Natural killer cell treated with Interleukin-12 subunit alpha and Interleukin-12 subunit beta and Interleukin-15 and Interleukin-18, amount 100 ng/mL, for 72 hours (primary cell): ENCODE measurements at places on chromosomes 2 and 18. TPM values are rescaled to one million over a fixed set of nuclear protein-coding genes. Genes with fewer than 3 reads are reported as not detected.
A peak's percentile ranks its signal among the peaks of the same experiment; 100 is the strongest.

Gene LRRTM1
- not detected for total RNA-seq

DNA sequence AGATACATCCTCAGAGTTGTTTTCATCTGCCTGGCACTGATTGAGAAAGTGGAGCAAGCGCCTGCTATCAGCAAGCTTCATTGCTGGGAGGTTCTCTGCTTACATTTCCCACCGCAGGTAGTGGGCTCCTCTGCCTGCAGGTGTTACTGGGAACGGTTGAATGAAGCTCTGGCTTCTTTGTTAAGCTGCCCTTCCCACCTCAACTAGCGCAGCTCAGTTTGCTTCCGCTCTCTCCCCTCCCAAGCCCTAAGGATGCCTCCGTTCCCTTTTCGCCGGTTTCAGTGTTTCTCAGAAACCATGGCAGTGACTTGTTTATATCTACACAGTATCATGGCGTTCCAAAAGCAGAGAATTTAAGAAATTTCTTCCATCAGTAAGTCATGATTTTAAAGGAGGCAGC, 72.2 kb upstream of the B3GNT7 start:
- no peak for DNase-seq
- H3K27ac ChIP-seq, result no peak overlapping the region
- H3K36me3 ChIP-seq, result peaks cover 1% of the 10 kb centered on the region

DNA sequence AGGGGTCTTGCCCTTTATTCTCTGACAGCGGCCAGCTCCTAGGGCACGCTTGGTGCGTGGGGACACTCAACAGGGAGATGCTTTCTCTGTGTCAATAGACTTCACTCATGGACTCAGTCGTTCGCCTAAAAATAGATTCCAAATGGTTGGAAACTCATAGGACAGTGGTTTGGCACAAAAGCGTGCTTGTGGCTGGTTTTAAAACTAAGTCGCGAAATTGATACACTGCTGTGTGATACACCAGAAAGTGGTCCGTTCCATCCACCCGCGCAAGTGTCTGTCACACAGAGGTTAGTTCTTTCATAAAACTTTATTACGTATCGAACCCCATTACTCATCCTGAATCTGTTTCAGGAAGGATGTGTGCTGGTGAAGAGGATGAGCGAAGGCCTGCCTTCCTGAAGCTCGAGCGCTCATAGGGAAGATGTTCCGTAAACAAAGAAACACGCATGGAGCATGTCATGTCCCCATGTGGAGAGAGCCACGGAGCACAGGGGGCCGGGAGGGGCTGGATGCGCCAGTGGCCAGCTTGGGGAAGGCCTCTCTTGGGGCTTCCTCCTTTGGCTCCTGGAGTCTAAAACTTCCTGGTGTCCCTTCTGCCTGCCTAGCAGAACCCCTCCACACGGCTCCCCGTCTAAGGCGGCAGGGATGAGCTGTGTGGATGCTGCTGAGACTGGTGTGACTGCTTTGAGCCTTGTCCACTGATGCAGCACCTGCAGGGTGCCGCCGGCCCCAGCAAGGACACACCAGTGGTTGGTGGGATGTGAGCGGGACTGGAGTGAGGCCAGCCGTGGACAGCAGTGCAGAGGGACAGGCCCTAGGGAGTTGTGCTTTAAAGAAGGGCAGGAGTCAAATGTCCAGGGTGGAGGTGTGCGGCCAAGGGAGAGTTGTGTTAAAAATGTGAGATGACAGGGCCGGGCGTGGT, 207.2 kb downstream of the GBX2 start:
- peak; percentile 13 for DNase-seq
- H3K4me1 ChIP-seq, result no peaks in the 10 kb centered on the region
- no peak overlapping the region for H3K27ac ChIP-seq
- no peaks in the 10 kb centered on the region for H3K36me3 ChIP-seq

GRCh38 chr2:75527676-75528075, 33.1 kb downstream of the EVA1A start:
- H3K4me3 ChIP-seq, result no peak overlapping the region
- H3K4me1 ChIP-seq, result no peaks in the 10 kb centered on the region
- H3K27ac ChIP-seq, result no peak overlapping the region
- H3K27me3 ChIP-seq, result peaks cover 20% of the 10 kb centered on the region

- H3K36me3 ChIP-seq, result no peaks in the 10 kb centered on the region
- no peak overlapping the region for H3K4me3 ChIP-seq
- peaks cover 4% of the 10 kb centered on the region for H3K27me3 ChIP-seq
Measured at GRCh38 chr2:145221032-145221431, 701.1 kb upstream of the ZEB2 start.

Gene GPR45
- total RNA-seq, result not detected

DNA sequence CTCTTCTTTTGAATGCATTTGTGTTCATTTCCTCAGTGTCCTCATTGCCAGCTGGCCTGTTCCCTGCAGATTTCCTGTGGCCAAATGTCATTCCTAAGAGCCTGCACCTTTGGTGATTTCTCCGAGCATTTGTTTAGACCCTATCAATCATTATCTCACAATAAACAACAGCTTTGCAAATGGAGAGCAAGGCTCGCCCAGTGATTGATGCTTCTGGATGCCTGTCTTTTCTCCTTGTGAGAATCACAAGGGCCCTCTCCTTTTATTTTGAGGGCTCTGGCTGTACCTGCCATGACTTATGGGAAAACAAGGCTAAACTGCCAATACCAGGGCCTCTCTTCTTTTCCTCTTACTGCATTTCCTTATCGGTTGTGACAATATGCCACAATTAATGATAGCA, 1454.4 kb upstream of the CELF4 start:
- no peaks in the 10 kb centered on the region for H3K4me1 ChIP-seq
- H3K27ac ChIP-seq, result no peak overlapping the region
- no peak overlapping the region for H3K4me3 ChIP-seq
- no peaks in the 10 kb centered on the region for H3K36me3 ChIP-seq
- no peak for DNase-seq

Gene TEX44
- total RNA-seq, result not detected

Gene TDRD15
- total RNA-seq, result 0.14 TPM

Gene SEMA4C
- 17.0 TPM for total RNA-seq

Gene MAPK4
- total RNA-seq, result not detected

Gene SLC4A1AP
- 33.3 TPM for total RNA-seq

- no peak for DNase-seq
- H3K27ac ChIP-seq, result no peak overlapping the region
- H3K4me3 ChIP-seq, result no peak overlapping the region
- no peaks in the 10 kb centered on the region for H3K27me3 ChIP-seq
- H3K4me1 ChIP-seq, result no peaks in the 10 kb centered on the region
Measured at GRCh38 chr2:76599732-76600368, 889.1 kb upstream of the GCFC2 start.

DNA sequence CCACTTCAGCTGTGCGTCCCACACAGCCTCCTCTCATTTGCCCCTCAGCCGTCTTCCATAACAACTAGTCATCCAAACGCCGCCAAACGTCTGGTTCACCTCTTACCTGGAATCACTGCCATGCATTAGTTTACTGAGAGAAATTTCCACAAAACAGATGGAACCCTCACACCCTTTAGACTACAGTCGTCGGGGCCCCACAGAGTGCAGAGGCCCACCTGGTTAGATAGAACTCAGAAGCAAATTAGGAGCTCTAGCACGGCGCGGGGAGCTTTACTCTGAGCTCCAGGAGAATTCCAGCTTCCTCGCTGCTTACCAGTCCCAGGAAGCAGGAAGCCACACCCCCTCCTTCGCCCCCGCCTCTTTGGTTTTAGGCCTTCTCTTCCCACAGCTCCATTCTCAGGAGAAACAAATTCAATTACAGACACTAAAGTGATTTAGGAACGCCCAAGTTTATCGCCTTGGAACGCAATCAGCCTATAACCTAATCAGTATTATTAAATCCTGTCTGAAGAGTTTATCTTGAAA, 9.4 kb downstream of the RNU2-63P start:
- no peak overlapping the region for H3K27ac ChIP-seq
- no peaks in the 10 kb centered on the region for H3K36me3 ChIP-seq
- no peaks in the 10 kb centered on the region for H3K4me1 ChIP-seq
- DNase-seq, result no peak
- no peaks in the 10 kb centered on the region for H3K27me3 ChIP-seq
- H3K4me3 ChIP-seq, result no peak overlapping the region

Gene C2orf15
- total RNA-seq, result not detected

GRCh38 chr2:16974688-16975087, 309.1 kb upstream of the CYRIA start:
- no peak overlapping the region for H3K27ac ChIP-seq
- no peaks in the 10 kb centered on the region for H3K36me3 ChIP-seq
- no peaks in the 10 kb centered on the region for H3K27me3 ChIP-seq
- H3K4me3 ChIP-seq, result no peak overlapping the region
- no peak for DNase-seq
- H3K4me1 ChIP-seq, result no peaks in the 10 kb centered on the region

Gene C2orf81
- total RNA-seq, result 2.2 TPM

- no peak overlapping the region for H3K27ac ChIP-seq
- no peak for DNase-seq
- H3K4me1 ChIP-seq, result no peaks in the 10 kb centered on the region
- no peak overlapping the region for H3K4me3 ChIP-seq
- no peaks in the 10 kb centered on the region for H3K36me3 ChIP-seq
Measured at GRCh38 chr2:223815186-223815883, 22.0 kb downstream of the AP1S3 start.

GRCh38 chr2:6630209-6630608, 235.5 kb downstream of the CMPK2 start:
- no peak overlapping the region for H3K27ac ChIP-seq
- H3K4me1 ChIP-seq, result no peaks in the 10 kb centered on the region
- DNase-seq, result no peak
- no peaks in the 10 kb centered on the region for H3K36me3 ChIP-seq

DNA sequence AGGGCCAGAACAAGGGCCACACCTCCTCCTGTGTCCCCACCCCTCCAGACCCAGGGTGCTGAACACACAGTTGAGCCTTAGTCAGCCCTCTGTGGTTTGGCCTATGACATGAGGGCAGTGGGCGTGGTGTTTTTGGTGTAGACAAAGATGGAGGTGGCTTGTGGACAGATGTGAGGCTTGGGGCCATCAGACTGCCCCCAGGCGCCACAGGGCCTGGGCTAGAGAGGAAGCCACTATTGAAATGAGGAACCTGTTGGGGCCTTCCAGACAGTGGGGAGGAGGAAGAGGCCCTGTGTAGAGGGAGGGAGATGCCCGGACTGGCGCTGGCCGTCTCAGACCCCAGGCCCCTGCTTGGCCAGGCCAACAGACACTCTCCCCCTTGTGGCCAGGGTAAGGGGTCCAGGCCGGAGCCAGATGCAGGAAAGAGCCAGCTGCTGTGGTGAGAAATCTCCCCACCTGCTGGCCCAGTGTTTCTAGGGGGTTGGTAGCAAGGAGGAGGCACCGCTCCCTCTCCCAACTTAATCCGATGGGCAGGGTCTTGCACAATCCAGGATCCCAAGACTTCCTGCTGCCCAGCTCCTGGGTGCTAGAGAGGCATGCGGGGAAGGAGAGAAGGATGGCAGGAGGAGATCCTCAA, 53.8 kb downstream of the SMAD7 start:
- H3K27ac ChIP-seq, result peak overlapping the region; percentile 84
- H3K4me3 ChIP-seq, result peak overlapping the region; percentile 23
- peak; percentile 79 for DNase-seq
- peaks cover 30% of the 10 kb centered on the region for H3K4me1 ChIP-seq

Gene MC2R
- not detected for total RNA-seq

- DNase-seq, result no peak
- H3K36me3 ChIP-seq, result no peaks in the 10 kb centered on the region
- H3K27ac ChIP-seq, result no peak overlapping the region
- no peak overlapping the region for H3K4me3 ChIP-seq
- H3K27me3 ChIP-seq, result no peaks in the 10 kb centered on the region
Measured at GRCh38 chr18:4593459-4593858, 138.4 kb upstream of the DLGAP1 start.

GRCh38 chr2:16671760-16672159, 6.1 kb upstream of the CYRIA start:
- no peak overlapping the region for H3K27ac ChIP-seq
- no peak for DNase-seq
- no peaks in the 10 kb centered on the region for H3K36me3 ChIP-seq
- H3K4me3 ChIP-seq, result no peak overlapping the region
- H3K4me1 ChIP-seq, result peaks cover under 1% of the 10 kb centered on the region
- H3K27me3 ChIP-seq, result no peaks in the 10 kb centered on the region

GRCh38 chr18:48948112-48949049, 2.4 kb downstream of the SMAD7 start:
- no peaks in the 10 kb centered on the region for H3K27me3 ChIP-seq
- peaks cover 28% of the 10 kb centered on the region for H3K36me3 ChIP-seq

DNA sequence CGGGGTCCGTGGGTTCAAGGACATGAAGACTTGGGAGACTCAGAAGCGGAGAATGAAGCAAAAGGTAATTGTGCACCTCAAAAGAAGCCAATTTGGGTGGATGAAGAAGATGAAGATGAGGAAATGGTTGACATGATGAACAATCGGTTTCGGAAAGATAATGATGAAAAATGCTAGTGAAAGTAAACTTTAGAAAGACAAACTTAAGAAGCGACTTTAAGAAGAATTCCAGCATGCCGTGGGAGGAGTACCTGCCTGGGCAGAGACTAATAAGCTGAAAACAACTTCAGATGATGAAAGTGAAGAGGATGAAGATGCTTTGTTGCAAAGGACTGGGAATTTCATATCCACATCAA, 43.5 kb downstream of the PSTPIP2 start:
- no peak for DNase-seq
- peak overlapping the region; percentile 83 for H3K27ac ChIP-seq
- H3K36me3 ChIP-seq, result peaks cover 6% of the 10 kb centered on the region
- no peaks in the 10 kb centered on the region for H3K27me3 ChIP-seq
- H3K4me1 ChIP-seq, result peaks cover 10% of the 10 kb centered on the region

- DNase-seq, result no peak
- H3K4me3 ChIP-seq, result no peak overlapping the region
- no peaks in the 10 kb centered on the region for H3K4me1 ChIP-seq
- peaks cover 31% of the 10 kb centered on the region for H3K36me3 ChIP-seq
Measured at GRCh38 chr18:36798738-36799473, 29.9 kb downstream of the TPGS2 start.

Gene SIX3
- not detected for total RNA-seq

Gene ANKRD62
- total RNA-seq, result not detected

GRCh38 chr2:38602136-38602731, 494 bp downstream of the HNRNPLL start:
- DNase-seq, result no peak
- H3K27ac ChIP-seq, result peak overlapping the region; percentile 72
- peaks cover 26% of the 10 kb centered on the region for H3K4me1 ChIP-seq
- H3K27me3 ChIP-seq, result no peaks in the 10 kb centered on the region

- H3K27ac ChIP-seq, result no peak overlapping the region
- peaks cover 25% of the 10 kb centered on the region for H3K27me3 ChIP-seq
- no peaks in the 10 kb centered on the region for H3K36me3 ChIP-seq
- H3K4me3 ChIP-seq, result no peak overlapping the region
Measured at GRCh38 chr18:48193521-48194492, 215.4 kb downstream of the ZBTB7C start.

DNA sequence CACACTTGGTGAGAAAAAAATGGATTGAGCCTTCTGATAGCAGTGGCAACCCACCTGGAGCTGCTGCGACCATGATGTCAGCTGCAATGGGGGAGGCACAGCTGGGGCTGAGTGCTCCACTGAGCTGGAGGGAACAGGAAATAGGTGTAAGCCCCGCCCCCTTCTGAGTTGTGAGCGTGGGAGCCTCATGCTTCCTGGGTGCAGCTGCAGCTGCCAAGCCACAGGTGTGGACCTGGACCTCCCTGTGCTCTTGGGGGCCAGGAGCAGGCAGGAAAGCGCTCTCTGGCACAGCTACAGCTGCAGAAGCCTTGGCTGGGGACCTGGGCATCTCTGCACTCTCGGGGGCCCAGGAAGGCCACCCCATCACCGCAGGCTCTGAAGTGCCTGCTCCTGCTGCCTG, 970.6 kb downstream of the DCDC2C start:
- peaks cover 5% of the 10 kb centered on the region for H3K36me3 ChIP-seq
- no peaks in the 10 kb centered on the region for H3K27me3 ChIP-seq
- DNase-seq, result no peak
- no peak overlapping the region for H3K27ac ChIP-seq
- no peaks in the 10 kb centered on the region for H3K4me1 ChIP-seq
- H3K4me3 ChIP-seq, result no peak overlapping the region

- H3K4me3 ChIP-seq, result no peak overlapping the region
- no peak overlapping the region for H3K27ac ChIP-seq
- no peaks in the 10 kb centered on the region for H3K4me1 ChIP-seq
- no peak for DNase-seq
- peaks cover 5% of the 10 kb centered on the region for H3K36me3 ChIP-seq
Measured at GRCh38 chr18:30086351-30086750, 956.2 kb downstream of the DSC3 start.
